Right lobe of liver (tissue), 6 donors: ENCODE measurements at places on chromosomes 12 and 14.

- no peak for DNase-seq
These were observed 6.4 kb downstream of the USP30 start for GRCh38 chr12:109058773-109059172.

GRCh38 chr12:109433618-109434017 lies 43.5 kb downstream of the KCTD10 start:
- no peak for DNase-seq

DNA sequence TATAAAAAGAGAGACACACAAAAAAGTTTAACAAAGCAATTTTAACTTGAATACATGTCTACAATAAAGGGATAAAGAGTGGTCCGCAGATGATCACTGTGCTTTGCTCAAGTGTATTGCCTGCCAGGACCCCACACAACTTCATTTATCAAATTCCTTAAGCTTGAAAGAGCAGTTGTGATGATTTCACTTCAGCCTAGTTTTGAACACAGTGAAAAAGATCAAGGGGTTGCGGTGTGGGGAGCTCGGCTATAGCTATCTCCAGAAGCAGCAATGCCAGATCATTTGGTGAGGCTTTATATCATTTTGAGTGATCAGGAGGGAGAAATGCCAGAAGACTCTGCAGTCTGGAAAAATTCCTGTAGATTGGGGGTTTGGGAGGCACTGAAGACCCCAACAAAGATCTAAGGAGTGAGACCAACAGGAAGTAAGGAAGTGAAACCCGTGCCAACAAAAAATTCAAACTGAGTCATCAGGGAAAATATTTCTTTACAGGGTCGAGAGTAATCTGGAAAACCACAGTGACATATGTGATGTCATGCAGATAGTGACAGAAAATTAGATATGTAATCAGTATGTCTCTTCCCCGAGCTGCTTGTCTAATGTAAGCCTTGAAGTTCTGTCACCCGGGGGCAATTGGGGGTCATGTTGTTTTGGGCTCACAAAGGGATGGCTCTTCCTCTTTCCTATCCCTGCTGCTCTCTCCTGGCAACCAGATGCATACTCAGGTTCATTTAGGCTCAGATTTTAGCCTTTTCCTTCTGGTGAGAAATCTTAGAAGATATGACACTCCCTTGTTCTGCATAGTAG lies 221.8 kb downstream of the MSRB3 start:
- DNase-seq = no peak

DNA sequence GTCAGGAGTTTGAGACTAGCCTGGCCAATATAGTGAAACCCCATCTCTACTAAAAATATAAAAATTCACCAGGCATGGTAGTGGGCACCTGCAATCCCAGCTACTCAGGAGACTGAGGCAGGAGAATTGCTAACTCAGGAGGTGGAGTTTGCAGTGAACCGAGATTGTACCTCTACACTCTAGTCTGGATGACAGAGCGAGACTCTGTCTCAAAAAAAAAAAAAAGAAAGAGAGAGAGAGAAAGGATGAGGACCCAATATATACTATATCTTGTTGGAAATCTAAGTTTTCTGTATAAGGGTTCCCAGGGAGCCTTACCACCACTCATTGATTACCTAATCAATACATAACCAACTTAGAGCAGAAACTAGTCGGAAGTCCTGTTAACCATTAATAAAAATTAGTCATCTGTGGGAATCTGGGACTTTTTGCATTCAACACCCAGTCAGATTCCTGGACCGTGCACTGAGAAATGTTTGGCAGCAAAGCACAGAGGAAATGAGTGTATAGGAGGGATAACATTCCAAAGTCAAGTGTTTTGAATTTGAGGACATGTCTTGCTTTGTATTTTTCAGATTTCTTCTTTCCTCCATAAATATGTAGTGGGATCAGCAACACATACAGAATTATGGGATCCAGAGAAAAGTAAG lies 44.8 kb upstream of the NR2C1 start:
- DNase-seq = no peak

- no peak for DNase-seq
These were observed 57.4 kb upstream of the LRFN5 start for GRCh38 chr14:41549282-41549681.
